Posterior cingulate gyrus (tissue), 11 donors: ENCODE measurements at places on chromosomes 3 and 15.

DNA sequence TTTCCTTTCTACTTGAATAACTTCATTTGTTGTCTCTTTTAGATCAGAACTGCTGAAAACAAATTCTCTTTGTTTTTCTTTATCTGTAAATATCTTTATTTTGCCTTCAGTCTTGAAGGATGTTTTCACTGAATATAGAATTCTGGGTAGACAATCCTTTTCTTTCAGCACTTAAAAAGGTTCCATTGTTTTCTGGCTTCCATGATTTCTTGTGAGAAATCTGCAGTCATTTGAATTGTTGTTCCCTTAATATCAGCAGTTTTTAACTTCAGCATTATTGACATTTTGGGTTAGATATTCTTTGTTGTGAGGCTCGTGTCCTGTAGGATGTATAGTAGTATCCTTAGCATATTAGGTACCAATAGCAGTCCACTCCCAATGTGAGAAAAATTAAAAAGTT is 65.8 kb downstream of the SV2B start:
- DNase-seq = no peak

GRCh38 chr3:116474801-116475200 is 29.5 kb upstream of the LSAMP start:
- DNase-seq = no peak

DNA sequence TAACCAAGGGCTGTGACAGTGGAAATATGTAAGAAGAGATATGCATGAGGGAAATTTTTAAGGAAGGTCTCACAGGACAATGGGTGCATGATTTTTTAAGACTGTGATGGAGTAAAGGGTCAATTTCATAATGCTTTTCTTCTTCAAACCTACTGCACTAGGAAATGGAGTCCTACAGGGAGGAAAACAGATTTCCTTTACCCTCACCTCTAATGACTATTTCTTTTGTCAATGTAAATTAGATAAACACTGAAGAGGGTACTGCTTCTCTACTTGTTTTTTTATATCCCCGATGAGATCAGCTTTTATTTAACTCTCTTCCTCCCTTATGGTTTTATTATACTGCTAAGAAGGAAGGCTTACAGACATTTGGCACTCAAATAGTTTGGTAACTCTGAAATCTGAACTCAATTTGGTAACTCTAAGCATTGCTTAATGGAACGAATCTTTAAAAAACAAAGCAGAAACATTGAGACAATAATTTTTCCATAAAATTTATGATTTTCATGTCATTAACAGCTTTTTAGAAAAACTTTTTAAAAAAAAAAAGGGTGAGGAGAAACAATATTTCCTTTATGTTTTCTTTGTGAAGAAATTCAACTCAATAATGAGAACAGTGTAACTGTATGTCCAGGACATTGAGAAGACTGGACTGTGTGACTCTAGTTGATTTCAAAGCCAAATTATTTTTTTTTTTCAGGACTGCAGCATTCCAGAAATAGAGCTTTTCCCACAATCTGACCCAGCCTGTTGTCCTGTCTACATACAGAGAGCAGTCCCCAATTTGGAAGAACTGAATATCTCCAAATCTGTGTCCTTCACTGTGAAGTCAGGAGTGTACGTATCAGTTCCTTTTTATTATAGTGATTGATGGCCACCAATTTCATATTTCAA is 64.4 kb downstream of the CRYBG3 start:
- no peak for DNase-seq

DNA sequence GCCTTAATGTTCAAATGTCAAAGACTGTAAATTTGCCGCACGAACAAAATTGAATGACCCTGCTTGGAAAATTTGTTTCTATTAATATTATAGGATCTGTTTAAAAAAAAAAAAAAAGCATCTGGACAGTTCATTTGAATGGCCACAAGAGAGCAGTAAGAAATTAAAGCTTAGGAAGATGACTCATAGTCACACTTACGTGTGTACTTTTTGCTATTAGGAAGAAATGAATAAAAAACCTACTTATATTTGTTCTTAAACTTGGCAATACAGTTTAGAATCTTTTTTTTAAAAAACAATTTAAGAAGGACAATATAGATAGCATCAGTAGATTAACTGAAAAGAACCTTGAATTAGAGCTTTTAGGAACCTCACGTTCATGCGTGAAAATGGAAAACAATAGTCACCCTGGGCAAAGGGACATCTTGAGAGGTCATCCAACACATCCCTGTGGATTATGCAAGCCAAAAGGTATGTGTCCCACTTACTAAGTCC is 621.8 kb downstream of the MECOM start:
- no peak for DNase-seq

DNA sequence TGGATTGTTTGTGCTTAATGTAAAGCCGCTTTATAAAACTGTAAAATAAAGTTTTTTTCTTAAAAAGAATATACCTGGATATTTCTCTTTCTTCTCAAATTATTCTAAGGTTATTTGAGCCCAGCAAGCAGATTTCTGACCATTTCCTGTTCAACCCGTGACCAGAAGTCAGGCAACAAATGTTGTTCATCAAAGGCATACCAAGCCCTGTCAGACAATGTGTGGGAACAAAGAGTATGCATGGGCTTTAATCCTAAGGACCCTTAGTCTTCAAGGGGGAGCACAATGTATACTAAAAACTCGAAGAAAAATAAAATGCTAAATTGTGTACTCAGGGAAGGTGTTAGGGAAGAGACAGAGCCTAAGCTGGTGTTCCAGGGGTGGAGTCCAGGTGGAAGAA is 26.6 kb upstream of the PAQR5 start:
- DNase-seq = no peak

GRCh38 chr3:140432229-140432669 is 245.6 kb upstream of the TRIM42 start:
- DNase-seq = no peak

GRCh38 chr15:85955501-85956391 is 123.9 kb upstream of the AGBL1 start:
- no peak for DNase-seq

GRCh38 chr15:91679447-91679846 is 174.1 kb upstream of the SLCO3A1 start:
- DNase-seq = no peak

GRCh38 chr15:57962887-57963286 is 102.6 kb downstream of the ALDH1A2 start:
- DNase-seq = no peak

DNA sequence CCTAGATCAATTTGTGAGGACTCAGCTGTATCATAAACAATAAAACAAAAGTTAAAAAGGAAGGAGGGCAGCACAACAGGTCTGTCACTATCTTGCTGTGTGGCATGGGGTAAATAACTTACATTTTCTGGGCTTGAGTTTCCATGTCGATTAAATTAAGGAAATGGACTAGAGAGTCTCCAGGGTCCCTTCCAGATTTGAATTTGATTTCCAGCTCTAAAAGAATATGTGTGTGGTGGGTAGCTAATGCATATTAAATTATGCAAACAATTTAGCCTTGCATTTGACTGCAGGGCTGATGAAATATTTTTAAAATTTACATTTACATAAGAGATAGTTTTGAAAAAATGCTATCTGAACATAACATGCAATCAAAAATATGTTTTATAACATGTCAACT is 447.7 kb downstream of the FGF12 start:
- no peak for DNase-seq

- no peak for DNase-seq
Measured at GRCh38 chr15:98232761-98233160, 272.3 kb downstream of the ARRDC4 start.

- DNase-seq = no peak
Measured at GRCh38 chr3:101884776-101885175, 35.5 kb downstream of the NFKBIZ start.

GRCh38 chr15:79454063-79454462 is 21.9 kb downstream of the MINAR1 start:
- DNase-seq = no peak

GRCh38 chr3:25648107-25648535 is 16.6 kb downstream of the TOP2B start:
- peak; percentile 75 for DNase-seq

GRCh38 chr3:52123106-52123725 is 31.0 kb downstream of the POC1A start:
- peak; percentile 79 for DNase-seq

- no peak for DNase-seq
Measured at GRCh38 chr3:124967964-124968363, 33.4 kb upstream of the MUC13 start.

- no peak for DNase-seq
Measured at GRCh38 chr3:60010781-60011180, 961.0 kb upstream of the CFAP20DC start.

- no peak for DNase-seq
Measured at GRCh38 chr3:52452126-52452525, 1.7 kb downstream of the TNNC1 start.
